ENCODE measurements at places on chromosomes 3 and 15.

GRCh38 chr3:32850226-32850625 is 32.4 kb downstream of the TRIM71 start:
- DNase-seq: no peak

DNA sequence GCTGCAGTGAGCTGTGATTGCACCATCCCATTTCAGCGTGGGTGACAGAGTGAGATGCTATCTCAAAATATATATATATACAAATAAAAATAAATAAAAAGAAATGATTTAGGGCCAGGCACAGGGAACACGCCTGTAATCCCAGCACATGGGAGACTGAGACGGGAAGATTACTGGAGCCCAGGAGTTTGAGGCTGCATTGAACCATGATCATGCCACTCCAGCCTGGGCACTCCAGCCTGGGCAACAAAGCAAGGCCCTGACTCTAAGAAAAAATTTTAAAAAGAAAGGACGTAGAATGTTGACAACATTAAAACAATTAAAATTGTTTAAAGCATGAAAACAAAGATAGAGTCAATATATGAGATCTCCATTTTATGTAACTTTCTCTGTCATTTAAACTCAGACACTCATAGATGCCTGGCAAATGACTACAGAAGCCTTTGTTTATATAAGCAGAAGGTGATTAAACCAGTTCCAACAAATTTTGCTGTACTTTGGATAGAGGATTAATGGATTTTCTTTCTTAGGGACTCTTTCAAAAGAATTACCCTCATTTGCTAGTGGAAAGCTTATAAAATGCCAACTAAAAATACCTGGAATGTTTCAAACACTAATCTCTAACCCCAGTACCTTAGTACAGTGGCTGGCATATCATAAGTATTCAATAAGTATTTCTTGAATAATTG is 10.7 kb upstream of the TRPM7 start:
- no peak for DNase-seq

DNA sequence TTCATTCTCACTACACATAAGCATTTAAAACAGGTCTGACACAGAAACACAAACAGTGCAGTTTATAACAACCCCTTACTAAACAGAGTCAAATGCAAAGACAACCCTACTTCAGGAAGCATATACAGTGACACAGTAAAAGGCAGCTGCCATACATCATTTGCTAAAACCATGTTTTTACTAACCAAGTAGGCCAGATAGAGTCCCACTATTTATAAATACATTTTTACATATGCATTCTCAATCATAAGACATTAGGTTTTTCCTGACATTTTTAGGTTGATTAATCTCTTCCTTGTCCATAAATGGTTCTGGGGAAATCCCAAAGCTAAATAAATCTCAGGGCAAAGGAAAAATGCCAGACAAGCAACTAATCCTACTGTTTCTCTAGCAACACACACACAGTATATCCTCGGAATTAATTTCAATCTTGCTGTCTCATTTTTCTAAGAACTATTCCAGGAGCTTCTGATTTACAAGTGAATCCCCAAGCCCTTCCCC is 39.0 kb downstream of the CHAC1 start:
- DNase-seq: peak; percentile 30

GRCh38 chr3:118772547-118773011 is 262.1 kb downstream of the IGSF11 start:
- DNase-seq: no peak

GRCh38 chr3:10981961-10982360 is 10.6 kb upstream of the SLC6A1 start:
- DNase-seq: peak; percentile 13

DNA sequence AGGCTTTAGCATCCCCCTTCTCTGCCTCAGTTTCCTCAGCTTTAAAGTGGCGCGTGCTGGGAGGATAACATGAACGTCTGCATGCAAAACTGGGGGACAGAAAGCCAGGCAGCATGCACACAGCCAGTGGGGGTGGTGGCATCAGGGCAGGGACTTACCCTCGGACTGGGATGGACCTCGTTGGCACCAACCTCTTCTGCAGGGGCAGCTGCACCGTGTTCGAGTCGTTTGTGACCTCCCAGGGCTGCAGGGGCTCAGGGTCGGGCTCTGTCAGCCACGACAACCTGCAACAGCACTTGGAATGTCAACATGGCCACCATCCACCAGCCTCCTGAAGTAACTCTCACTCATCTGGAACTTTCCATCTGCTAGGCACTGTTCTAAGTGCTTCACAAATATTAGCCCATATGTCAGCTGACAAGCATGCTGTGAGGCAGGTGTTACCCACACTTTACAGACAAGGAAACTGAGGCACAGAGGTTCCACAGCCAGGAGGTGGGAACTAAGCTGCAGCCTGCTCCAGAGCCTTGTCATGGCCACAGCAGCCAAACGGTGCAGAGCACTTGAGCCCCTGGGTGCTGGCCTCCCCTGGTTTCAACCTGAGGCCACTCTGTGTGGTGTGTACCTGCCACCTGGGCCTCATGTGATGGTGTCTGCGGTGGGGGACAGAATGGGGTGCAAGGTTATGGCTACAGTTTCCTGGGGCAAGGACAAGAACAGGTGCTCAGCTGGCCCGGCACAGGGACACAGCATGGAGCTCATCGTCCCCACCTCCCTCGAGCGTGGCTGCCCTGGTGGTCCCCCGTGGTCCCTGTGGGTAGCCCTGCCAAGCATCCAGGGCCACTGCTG is 6.7 kb downstream of the C3orf22 start:
- no peak for DNase-seq

GRCh38 chr3:87313641-87314040 is 37.3 kb upstream of the POU1F1 start:
- DNase-seq: no peak

- no peak for DNase-seq
Measured at GRCh38 chr3:185337231-185337816, 25.6 kb upstream of the MAP3K13 start.

DNA sequence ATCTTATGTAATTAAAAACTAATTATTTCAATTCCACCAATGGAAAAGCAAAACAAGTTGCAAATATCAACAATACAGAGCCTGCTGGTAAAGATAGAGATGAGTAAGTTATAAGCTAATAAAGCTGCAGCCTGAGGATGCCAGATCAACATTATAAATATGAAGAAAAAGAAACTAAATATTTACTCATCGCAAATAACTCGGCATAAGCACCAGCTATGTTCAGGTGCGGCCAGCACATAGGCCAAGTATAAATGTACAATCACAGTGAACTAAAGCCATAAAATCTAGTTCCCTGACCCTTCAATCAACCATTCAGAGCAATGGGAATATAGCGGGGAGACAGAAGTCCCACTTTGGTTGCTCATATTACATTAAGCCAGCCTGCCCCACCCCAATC is 7.7 kb upstream of the RSL24D1 start:
- no peak for DNase-seq

DNA sequence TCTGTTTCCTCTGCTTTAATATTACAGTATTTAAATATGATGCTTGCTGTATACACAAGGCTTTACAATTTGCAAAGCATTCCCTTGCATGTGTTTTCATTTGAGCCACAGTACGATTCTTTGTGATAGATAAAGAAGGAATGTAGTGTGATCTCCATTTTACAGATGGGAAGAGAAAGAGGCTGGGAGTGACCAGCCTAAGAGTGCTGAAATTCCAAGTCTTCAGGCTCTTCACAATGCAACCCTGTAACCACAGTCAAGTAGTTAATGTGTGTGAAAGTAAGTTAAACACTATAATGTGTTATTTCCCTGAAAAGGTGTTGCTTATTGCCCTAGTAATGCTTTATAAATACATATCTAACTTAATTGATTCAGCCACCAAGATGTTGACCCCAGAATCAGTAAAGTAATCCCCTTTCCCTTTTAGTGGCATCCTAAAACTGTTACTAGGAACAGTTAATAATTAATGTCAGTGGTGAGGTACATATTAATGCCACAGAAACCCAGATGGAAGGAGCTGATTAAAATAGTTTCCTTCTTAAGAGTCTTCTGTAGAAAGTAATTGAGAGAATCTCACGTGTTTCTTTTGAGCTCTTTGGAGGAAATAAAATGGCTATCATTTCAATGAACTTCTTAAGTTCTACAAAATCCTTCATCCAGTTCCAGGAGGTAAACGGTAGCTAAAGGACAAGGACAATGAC is 110.4 kb downstream of the IL12A start:
- no peak for DNase-seq

DNA sequence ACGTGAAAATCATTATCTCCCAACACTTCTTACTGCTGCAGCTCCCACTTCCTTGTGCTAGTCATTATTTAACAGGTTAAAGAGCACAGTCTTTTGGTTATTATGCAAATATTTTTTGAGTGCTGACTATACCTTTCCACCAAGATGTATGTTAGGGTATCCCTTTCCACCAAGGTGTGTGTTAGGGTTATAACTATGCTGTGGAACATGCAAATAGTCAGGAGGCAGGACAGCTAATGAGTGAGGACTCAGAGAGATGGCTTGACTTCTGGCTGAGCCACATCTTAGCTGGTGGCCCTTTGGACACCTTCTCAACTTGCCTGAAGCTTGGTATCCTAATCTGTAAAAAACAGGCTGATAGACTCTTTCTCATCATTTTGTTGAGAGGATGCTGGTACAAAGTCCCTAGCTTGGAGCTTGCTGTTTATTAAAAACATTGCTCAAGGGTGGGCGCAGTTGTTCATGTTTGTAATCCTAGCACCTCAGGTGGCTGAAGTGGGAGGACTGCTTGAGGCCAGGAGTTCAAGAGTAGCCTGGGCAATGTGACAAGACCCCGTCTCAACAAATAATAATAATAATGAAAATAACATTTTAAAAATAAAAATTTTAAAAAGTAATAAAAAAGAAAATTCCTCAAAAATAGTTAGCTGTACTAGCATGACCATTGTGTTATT is 160.5 kb upstream of the ADAMTS9 start:
- no peak for DNase-seq

- DNase-seq: no peak
Measured at GRCh38 chr15:63072023-63072650, 29.6 kb downstream of the TPM1 start.

DNA sequence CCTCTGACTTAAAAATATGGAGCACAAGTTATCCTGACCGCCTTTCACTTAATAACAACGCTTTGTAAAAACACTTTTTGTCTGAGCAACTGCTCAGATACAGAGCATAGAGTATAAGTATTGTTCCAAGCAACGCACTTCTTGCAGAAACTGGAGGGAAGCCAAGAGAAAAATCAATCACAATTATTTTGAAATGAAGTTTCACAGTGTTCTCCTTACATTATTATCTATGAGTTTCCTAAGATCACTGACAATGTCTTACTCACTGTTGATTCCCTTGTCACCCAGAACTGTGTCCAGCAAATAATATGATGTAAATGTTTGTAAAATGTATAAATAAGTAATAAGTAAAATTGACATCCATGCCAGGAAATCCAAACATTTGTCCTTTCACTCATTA is 184.6 kb upstream of the GPR149 start:
- DNase-seq: no peak

GRCh38 chr3:58000306-58001085 is 7.7 kb upstream of the FLNB start:
- DNase-seq: no peak

DNA sequence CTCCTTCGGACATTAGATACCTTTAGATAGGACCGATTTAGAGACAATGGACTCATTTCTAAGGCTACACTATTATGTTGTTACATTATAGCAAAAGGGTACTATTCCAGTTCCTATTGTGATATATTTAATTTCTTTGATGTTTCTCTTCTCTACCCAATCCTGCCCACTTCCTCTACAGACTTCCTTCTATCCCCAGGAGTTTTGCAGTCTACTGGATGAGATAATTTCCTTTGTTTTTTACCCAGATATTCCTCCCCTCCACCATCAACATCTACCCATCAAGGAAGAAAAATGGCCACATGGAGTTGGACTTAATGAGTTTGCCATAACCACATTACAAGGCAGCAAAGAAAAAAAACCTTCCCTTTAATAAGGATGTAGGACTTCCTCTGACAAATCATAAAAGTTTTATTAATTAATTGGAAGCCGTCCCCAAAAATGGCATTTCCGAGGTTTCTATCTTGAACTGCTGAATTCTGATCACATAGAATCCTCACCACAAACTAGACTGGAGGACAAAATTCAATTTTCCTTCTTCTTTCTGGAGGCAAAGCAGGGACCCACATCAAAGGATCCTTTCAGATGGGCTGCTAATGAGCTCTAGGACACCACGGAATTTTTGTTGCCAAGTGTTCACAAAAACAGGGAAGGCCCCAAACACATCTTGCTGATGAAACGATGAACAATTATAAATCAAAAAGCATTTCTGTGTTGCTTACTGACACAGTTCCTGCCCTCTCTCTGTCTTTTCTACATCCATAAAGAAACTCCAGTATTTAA is 33.4 kb downstream of the FRMD4B start:
- no peak for DNase-seq

DNA sequence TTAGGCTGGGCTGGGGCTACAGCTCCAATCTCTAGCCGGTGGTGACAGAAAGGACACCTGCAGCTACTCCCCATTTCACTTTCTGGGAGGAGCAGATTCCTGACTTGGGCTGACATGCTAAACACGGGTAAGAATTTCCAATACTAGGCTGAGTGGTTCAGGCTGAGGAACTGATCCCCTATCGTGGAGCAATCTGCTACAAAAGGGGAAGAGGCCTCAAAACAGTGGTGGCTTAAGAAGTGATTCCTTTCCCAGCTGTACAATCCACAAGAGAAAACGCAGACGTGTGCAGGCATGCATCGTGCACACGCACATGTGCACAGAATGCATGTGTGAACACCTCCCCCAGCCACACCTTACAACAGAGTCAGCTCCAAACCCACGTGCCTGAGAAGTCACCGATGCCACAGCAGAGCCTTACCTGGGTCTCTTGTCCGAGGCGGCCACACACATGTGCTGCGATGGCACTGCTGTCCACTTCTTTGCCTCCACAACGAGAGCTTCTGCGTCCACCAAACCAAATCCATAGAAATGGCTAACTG is 86.7 kb upstream of the SNRPA1 start:
- DNase-seq: no peak

GRCh38 chr3:188889054-188889491 is 282.7 kb upstream of the TPRG1 start:
- DNase-seq: no peak

- no peak for DNase-seq
Measured at GRCh38 chr15:96311256-96311955, 19.1 kb upstream of the NR2F2 start.

DNA sequence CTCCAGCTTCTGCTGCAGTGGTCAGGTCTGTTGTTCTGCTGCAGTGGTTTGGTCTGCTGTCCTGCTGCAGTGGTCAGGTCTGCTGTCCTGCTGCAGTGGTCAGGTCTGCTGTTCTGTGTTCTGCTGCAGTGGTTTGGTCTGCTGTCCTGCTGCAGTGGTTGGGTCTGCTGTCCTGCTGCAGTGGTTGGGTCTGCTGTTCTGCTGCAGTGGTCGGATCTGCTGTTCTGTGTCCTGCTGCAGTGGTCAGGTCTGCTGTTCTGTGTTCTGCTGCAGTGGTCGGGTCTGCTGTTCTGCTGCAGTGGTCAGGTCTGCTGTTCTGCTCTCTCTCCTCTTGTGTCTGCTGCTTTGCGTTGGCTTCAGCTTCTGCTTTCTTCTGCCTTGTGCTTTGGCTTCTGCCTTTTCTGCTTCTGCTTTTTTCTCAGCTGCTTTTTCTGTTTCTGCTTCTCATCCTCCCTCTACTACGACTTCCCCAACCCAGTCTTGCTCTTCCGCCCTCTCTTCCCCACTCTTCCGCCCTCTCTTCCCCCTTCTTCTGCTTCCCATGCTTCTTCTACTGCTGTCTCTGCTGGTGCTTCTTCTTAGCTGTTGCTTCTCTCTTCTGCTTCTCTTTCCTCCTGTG is 50.7 kb downstream of the FAM43A start:
- DNase-seq: no peak
